ENCODE measurements at places on chromosomes 13 and 19.

DNA sequence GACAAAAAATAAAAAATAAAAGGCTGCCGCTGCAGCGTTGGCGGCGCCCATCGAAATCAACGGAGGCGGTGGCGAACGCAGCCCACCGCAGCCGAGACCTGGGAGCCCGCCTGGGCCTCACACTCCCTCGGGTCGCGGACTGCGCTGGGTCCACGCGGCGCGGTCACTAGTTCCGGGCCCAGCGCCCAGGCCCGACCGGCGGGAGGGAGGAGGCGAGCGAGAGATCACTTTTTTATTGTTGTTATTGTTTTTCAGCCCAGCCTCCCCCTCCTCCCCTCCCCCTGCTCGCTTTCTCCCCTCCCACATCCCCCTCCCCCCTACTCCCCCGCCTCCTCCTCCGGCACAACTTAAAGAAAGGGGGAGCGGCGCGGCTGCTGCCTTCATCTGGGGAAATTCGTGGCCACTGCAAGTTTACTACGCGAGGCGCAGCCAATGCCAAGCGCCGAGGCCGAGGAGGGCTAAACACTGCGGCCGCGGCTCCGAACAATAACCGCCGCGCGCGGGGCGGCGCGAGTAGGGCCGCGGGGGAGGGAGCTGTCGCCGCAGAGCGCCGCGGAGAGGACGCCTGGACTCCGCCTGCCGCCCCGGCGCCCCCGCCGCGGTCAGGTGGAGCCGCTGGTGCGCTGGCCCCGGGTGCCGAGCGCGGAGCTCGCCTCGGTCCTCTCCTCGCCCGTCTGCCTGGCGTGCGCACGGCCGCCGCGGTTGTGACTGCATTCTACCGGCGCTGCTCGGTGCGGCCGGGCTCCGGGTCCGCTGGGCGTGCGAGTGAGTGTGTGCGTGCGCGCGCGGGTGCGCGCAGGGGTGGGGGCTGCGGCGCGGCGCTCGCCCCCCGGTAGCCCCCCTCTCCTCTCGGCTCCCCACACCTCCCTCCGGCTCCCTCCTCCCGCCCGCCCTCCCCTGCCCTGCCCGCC lies 505 bp upstream of the ZIC2 start:
- H3K36me3 ChIP-seq = no peaks in the 10 kb centered on the region
- peak overlapping the region; percentile 30 for H3K4me3 ChIP-seq
- H3K27me3 ChIP-seq = peaks cover 58% of the 10 kb centered on the region

DNA sequence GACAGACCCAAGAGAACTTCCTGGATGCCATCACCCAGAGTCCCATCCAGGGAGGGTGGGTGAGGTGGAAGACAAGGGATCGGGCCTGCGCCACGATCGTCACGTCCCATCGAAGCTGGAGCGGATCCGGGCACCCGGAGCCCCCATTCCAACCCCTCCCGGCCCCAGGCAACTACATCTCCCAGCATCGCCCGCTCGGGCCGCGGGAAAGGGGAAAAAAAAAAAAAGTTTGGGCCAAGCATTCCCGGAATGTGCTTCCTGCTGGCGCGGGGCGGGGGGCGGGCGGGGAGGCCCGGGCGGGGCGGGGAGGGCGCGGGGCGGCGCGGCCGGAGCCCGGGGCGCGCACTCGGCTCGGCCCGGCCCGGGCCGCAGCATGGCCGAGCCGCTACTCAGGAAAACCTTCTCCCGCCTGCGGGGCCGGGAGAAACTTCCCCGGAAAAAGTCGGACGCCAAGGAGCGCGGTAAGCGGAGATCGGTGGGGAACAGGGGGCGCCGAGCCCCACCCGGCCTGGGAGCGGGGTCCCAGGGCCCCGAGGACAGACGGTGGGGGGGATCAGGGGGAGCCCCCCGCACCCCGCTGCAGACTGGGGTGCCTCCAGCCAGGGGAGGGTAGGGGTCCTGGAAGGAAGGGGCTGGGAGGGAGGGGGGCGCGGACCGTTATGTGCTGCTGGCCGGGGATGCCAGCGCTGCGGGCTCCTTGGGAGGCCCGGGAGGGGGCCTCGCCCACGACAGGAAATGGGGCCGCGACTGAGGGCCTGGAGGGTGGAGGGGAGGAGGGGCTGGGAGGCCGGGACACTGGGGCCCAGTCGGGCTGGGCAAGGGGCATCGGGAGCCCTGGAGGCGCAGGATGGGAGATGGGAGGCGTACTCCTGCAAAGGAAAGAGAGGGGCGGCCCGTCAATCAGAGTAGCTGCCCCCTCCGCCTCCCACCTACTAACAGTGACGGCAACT lies at the start of gene SYDE1:
Gene SYDE1 (plus strand): TSS at position 341 of the 950 bp plus-strand sequence. CDS start 33 bp downstream, at position 374.
- peaks cover 9% of the 10 kb centered on the region for H3K36me3 ChIP-seq
- peak within 1 kb of the TSS; percentile 72 for H3K4me3 ChIP-seq
- peak within 1 kb of the TSS; percentile 76 for H3K27ac ChIP-seq
- DNase-seq = peak; percentile 76

DNA sequence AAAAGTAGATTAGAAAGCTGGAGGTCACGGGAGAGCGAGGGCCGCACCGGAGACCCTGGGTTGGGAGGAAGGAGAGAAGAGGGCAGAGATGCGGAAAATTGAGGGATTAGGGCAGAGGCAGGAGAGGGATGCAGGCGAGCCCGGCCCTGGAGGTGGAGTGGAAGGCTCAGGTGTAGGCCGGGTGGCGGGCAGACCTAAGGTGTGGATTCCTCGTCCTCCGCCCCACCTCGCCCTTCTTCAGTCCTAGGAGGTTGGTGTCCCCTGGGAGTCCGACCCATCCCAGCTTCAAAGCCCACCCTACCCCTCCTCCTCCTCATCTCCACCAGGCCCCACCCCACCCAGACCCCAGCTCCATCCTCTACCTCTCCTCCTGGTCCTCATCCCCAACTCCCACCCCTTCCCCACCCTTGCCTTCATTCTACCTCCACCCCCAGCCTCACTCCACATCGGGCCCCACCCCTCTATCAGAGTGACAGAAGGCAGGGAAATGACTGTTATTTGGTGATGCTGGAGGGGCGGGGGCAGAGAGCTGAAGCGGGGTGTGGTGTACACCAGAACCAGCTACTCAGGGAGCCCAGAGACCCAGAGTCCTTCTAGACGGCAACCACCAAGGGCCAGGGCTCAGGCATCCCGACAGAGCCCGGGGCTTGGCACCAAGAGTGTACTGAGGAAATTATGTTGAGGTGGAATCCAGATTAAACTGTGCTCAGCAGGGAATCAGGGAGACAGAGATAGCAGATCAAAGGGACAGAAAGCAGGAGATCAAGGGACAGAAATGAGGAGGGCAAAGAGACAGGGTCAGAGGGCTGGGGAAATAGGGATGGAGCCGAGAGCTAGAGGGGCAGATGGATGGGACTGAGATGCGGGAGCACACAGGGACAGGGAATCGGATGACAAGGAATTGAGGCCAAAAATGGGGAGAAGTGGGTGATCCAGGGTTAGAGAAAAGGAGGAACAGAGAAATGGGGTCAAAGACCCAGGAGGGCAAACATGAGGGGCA lies 6.4 kb downstream of the ERFL start:
- no peak for DNase-seq
- H3K4me3 ChIP-seq = no peak overlapping the region
- H3K36me3 ChIP-seq = no peaks in the 10 kb centered on the region
- H3K4me1 ChIP-seq = peaks cover 18% of the 10 kb centered on the region

DNA sequence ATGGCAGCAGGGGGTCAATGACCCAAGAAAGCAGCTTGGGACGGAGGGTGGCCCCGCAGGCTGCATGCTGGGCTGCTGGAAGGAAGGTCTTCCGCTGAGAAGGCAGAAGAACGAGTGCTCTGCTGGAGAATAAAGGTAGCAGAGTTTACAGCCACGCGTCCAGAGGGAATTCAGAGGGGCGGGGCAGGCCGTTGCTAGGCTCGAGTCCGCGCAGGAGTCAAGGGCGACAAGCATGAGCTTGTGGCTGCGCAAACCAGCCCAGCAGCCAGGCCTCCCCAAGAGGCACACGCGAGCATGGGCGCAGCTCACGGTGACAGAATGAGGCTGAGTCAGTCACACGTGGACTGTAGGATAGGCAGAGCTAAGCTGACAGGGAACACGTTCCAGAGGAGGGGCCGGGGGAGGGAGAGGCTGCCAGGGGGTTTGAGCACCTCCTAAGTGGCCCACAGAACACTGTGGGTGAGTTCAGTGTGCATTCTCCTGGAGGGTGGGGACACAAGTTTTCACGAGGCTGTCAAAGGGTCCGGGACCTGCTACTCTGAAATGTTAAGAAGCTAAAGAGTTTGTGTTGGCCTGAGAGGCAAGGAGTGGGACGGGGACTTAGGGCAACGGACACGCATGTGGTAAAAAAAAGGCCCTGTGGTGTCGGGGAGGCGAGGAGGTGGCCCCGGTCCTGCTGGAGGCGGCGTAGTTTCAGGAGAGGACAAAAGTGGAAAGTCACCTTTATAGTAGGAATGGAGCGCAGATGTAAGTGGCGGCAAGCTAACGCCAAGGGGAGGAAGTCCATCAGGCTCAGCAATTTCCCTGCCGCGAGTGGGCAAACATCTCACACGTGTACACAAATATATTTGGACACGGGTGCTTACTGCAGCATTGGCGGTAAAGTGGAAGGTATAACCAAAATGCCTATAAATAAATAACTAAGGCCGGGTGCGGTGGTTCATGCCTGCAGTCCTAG lies 17.7 kb downstream of the RFX2 start:
- H3K27ac ChIP-seq = no peak overlapping the region
- H3K27me3 ChIP-seq = no peaks in the 10 kb centered on the region
- no peak overlapping the region for H3K4me3 ChIP-seq
- H3K4me1 ChIP-seq = peaks cover 4% of the 10 kb centered on the region
- no peaks in the 10 kb centered on the region for H3K36me3 ChIP-seq

DNA sequence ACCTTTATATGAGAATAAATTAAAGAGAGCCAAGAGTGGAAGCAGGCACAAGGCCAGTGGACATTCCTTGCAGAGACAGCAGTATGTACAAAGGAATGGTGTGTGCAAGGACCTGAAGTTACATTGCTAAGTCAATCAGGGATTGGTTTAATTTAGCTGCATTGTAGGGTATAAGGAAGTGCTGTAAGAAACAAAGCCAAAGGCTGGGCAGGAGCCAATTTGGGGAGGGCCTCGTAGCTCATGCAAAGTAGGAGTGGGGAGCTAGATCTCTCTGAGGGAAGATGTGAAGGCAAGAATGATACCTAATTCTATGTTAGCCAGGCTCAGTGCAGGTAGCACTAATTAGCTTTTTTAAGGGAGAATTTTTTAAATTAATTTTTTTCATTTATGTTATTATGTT lies 76.7 kb downstream of the SLAIN1 start:
- peak overlapping the region; percentile 17 for H3K27ac ChIP-seq
- H3K27me3 ChIP-seq = no peaks in the 10 kb centered on the region
- no peak for DNase-seq
- peaks cover 3% of the 10 kb centered on the region for H3K4me1 ChIP-seq

GRCh38 chr13:102610296-102610895 lies 13.6 kb downstream of the TPP2 start:
- peaks cover 37% of the 10 kb centered on the region for H3K4me1 ChIP-seq
- no peak overlapping the region for H3K27ac ChIP-seq
- peaks cover 46% of the 10 kb centered on the region for H3K36me3 ChIP-seq
- no peak for DNase-seq
- H3K4me3 ChIP-seq = no peak overlapping the region

DNA sequence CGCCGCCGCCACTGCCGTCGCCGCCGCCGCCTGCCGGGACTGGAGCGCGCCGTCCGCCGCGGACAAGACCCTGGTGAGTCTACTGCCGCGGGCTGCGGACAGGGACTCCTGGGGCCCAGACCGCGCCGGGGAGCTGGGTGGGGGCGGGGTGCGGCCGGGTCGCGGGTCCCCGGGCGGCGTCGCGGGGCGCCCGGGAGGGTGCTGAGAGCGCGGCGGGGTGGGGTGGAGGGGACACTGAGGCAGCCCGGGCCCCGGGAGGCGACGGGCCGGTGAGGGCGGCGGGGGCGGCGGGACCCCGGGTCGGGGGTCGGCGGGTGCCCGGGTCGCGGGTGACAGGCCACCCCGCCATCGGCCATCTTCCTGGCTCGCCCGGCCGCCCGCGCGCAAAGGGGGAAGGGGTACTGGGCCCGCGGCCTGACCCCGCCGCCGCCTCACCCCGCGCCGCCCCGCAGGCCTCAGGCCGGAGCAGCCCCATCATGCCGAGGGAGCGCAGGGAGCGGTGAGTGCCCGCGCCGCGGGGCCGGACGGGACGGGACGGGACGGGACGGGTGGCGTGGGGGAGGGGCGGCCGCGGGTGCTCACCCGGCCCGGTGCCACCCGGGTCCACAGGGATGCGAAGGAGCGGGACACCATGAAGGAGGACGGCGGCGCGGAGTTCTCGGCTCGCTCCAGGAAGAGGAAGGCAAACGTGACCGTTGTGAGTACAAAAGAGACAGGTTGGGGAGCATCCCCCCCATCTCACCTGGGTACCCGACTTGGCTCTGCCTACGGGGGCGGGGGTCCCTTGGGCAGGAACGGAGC lies 489 bp downstream of the CCNE1 start:
- no peaks in the 10 kb centered on the region for H3K27me3 ChIP-seq
- H3K4me1 ChIP-seq = peaks cover 15% of the 10 kb centered on the region
- DNase-seq = peak; percentile 41
- H3K4me3 ChIP-seq = peak overlapping the region; percentile 88

GRCh38 chr13:91946498-91947070 lies 548.2 kb downstream of the GPC5 start:
- no peaks in the 10 kb centered on the region for H3K27me3 ChIP-seq
- no peaks in the 10 kb centered on the region for H3K36me3 ChIP-seq
- no peaks in the 10 kb centered on the region for H3K4me1 ChIP-seq
- no peak for DNase-seq
- H3K27ac ChIP-seq = no peak overlapping the region

All from activated CD4-positive, alpha-beta T cell treated with anti-CD3 and anti-CD28 coated beads for 36 hours (primary cell).